ENCODE measurements at places on chromosomes 2 and 18. TPM values are rescaled to one million over a fixed set of nuclear protein-coding genes. Genes with fewer than 3 reads are reported as not detected.

The SP140 gene
- total RNA-seq = 0.57 TPM

The FAM237A gene
- total RNA-seq = not detected

The AMER3 gene
- not detected for total RNA-seq

The SOCS6 gene
- total RNA-seq = 19.1 TPM

The LANCL1 gene
- 38.2 TPM for total RNA-seq
